ENCODE measurements at places on chromosomes 12 and 14.

- DNase-seq, result no peak
Measured at GRCh38 chr12:32083489-32083888, 23.2 kb upstream of the BICD1 start.

DNA sequence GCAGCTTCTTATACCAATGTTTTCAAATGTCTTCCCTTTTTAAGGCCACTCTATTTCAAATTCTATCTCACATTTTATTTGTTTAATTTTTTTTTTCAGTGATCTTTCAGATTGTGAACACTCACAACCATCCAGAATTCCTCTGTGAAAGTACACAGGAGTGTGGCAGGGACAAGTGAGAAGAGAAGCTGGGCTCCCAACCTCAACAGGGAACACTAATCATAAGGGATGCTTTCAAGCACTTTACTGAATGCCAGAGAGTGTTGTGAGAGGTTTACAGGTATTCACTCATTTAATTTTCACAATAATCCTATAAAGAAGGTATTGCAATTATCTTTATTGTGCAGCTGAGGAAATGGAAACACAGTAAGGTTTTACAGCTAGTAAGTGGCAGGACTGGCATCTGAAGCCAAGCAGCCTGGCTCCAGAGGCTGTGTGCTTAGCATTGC, 60.1 kb upstream of the PYGL start:
- DNase-seq, result no peak

GRCh38 chr12:94622475-94622874, 27.9 kb downstream of the TMCC3 start:
- DNase-seq, result no peak

DNA sequence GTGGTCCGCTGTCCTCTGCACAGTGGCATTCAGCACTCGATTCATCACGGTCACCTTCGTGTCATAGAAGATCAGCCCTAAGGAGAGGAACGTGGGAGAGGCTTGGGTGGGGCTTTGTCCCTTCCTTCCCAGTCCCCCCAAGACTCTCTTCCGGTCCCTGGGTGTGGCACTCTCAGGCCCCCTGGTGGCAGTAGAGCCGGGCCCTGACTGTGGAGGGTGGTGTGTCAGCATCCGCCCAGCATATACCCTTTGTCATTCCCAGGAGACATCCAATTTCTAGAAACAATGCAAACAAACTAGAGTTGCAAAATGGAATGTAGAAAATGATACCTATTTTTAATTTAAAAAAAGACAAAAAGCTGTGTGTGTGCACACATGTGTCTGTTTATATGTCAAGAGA, 45.0 kb downstream of the TRAFD1 start:
- DNase-seq, result peak; percentile 13

GRCh38 chr12:60947533-60947932, 1312.7 kb upstream of the USP15 start:
- DNase-seq, result no peak

GRCh38 chr14:105862581-105863239, 336.3 kb downstream of the TMEM121 start:
- no peak for DNase-seq

DNA sequence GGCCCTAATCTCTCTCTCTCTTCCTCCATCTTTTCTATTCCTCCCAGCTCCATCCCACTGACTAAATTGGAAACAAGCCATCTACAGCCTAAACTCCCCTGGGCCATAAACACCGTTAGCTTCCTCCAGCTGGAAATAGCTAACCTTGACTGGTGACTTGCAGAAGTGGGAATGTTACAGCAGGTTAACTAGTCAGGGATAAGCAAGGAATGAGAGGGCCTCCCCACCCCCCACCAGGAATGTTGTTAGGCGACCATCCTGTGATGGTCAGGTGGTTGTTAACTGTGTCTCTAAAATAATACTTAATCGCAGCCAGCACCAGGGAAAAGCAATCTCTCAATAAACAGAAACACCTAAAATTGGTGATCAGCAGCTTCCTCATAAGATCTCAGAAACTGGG, 40.8 kb downstream of the MIS18BP1 start:
- no peak for DNase-seq

- DNase-seq, result no peak
Measured at GRCh38 chr14:69039288-69039628, 60.2 kb upstream of the ACTN1 start.

- DNase-seq, result no peak
Measured at GRCh38 chr12:131209082-131210070, 255.7 kb downstream of the ADGRD1 start.

GRCh38 chr12:2242216-2242615, 189.4 kb downstream of the CACNA1C start:
- no peak for DNase-seq

DNA sequence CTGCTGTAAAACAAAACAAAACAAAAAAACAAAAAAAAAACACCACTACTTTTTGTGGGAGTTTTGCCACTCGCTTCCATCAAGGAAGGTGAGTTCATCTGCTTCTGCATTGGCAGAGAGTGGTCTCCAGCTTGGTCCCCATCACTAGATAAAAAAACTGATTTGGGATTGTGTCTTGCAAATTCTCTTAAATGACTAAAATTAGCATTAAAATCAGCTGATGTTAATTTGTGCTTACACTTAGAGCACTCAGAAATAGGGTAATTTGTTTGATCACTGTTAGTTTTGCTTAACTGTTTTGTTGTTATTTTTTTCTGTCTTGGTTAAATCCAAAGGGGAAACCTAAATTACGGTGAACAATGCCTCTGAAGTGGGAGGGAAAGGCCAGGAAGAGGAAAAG, 1048.0 kb downstream of the LRFN5 start:
- DNase-seq, result no peak

- DNase-seq, result no peak
Measured at GRCh38 chr12:72236071-72236705, 36.0 kb upstream of the TRHDE start.

- no peak for DNase-seq
Measured at GRCh38 chr12:3827301-3828000, 45.7 kb downstream of the PARP11 start.

DNA sequence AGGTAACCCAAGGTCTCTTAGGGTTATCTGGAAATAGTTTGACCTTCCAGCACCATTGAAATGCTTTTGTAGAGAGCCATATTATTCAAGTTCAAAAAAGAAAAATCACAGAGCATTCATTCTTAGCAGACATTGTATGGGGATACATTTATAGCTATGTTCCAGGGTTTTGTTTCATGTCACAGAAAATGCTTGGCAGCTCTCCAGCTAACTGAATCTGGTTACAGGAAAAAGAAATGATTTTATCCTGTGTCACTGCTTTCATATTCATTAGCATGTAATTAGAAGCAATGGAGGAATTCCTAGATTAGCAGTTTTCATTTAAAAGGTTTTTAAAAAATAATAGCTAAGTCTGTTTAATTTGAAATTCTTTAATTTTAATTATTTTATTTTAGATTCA, 78.9 kb downstream of the SNAPC1 start:
- DNase-seq, result no peak

DNA sequence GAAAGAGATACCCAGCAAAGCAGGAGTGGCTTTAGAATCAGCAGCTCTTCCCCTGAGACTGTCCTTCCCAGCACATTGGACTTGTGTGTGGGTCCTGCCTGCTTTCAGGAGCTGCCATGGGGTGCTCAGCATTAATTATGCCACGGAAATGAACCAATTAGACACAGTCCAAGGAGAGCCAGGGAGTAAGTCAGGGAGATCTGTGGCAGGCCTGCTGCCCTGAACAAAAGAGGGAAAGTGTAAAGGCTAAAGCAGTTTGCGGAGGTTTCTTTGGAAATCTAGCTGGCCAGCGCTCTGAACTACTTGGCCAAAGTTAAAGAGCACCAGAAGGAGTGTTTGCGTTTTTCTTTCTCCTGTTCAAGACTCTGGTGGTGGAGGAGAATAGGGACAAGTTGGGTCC, 65.7 kb upstream of the SRSF5 start:
- no peak for DNase-seq

GRCh38 chr12:228846-229200, 14.9 kb upstream of the SLC6A12 start:
- DNase-seq, result no peak

DNA sequence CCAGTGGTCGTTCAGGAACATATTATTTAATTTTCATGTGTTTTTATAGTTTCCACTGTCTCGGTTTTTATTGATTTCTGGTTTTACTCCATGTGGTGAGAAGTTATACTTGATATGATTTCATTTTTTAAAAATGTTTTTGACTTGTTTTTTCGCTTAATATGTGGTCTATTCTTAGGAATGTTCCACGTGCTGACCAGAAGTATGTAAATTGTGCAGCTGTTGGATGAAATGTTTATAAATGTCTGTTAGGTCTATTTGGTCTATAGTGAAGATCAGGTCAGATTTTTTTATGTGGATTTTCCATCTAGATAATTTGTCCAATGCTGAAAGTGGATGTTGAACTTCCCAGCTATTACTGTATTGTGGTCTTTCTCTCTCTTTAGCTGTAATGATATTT, 433.8 kb upstream of the MIS18BP1 start:
- DNase-seq, result no peak

GRCh38 chr12:3305464-3305863, 185.5 kb upstream of the PRMT8 start:
- no peak for DNase-seq

DNA sequence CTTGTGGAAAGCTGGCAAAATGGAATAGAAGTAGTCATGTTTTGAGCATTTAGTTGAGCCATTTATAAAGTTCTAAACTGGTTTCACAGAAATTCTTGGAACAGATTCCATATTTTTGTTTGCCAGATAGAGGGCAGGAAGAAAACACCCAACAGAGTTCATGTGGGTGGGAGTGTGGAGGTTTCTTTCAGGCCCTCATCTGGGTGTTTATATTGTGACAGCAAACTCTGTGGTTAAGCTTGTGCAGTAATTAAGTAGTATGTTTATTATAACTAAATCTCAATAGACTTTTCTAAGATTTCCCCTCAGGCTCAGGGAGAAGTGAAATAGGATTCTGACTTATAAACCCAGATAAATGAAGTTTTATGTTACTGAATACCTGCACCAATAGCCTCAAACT, 57.4 kb downstream of the SPPL3 start:
- no peak for DNase-seq

- no peak for DNase-seq
Measured at GRCh38 chr14:105577314-105577861, 51.0 kb downstream of the TMEM121 start.

DNA sequence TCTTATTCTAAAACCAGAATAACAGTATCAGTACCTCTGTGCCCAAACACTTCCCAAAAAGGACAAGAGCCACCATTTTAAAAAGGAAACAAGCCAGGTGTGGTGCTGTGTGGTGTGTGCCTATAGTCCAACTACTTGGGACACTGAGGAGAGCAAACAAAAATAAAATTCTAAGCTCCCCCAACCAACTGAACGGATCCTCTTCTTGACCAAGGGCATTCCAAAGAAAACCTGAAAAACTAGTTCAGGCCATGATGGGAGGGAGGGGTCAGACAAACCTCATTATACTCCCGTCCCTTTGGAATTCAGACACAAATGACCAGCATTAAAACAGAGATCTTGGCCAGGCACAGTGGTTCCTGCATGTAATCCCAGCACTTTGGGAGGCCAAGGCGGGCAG, 20.5 kb downstream of the SLC11A2 start:
- no peak for DNase-seq

- DNase-seq, result no peak
Measured at GRCh38 chr12:26473291-26473690, 277.9 kb downstream of the SSPN start.

DNA sequence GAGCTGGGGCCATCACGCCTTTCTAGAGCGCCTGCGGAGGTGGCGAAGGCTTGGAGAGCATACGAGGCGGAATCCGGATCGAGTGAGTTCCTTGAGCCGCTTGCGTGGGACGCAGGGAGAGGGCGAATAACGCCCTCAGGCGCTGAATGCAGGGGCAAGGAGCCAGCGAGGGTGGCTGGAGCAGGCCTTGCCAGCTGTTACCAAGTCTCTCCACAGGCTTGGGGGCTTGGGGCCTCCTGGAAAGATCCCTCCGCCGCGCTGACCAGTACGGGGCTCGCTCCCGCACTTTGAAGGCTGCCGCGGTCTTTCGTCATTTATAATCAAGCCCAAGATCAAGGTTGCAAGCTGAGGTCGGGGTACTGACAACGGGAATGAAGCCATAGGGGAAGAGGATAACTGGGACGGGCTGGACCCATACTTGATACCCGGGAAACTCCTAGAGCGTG, 1.2 kb downstream of the FLRT2 start:
- no peak for DNase-seq

DNA sequence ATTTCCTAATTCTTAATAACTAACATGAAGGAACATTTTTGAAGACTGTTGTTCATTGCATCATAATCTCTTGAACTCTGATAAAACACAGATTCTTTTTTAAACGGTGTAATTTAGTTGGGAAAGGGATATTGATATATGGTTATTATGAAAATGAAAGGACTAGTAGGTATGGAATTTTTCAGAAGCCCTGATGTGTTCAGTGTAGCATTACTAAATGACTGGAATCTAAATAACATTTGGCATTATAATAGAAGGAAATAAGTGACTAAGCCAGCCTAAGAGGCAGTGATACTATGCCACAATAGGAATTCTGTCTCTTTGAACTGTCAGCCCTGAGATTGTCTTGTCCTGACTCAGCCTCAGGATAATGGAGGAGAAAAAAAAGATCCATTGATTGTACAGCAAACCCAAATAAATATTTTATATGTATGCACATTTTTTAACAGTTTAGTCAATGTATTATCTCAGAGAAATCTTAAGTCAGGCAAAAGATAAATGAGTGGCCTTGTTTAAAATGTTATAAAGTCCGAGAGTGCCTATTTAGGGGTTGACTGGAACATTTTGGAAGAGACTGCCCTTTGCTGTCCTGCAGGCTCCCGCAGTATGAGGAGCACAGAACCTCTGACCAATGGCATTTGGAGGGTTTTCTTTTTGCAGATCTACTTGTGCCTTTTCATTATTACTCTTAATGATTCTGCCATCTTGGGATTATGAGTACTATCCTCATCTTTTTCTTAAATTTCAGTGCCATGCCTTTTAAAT, 271.2 kb downstream of the EGLN3 start:
- no peak for DNase-seq

DNA sequence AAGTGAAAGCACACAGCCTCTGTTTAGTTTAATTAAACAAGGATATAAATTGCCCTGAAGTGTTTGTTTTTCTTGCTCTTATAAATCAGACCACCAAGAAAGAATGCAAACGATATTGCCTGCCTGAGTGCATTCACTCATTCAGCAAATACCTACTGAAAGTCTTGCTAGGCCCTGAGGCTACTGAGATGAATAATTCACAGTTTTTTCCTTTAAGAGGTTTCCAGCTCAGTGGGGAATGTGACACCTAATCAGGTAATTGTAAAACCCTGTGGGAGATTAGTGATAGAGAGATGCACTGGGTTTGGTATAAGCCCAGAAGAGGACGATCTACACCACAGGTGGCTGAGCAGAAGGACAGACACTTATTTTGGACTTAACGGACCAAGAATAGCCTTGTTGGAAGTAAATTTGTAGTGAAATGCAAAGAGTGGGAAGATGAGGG, 151.4 kb downstream of the SLC35F4 start:
- DNase-seq, result no peak

- no peak for DNase-seq
Measured at GRCh38 chr12:58387199-58387598, 445.8 kb downstream of the ATP23 start.

GRCh38 chr14:62084020-62084419, 321.8 kb downstream of the SNAPC1 start:
- DNase-seq, result no peak

- DNase-seq, result no peak
Measured at GRCh38 chr14:69077841-69078240, 75.1 kb downstream of the DCAF5 start.

- no peak for DNase-seq
Measured at GRCh38 chr14:47009615-47010014, 358.0 kb upstream of the RPL10L start.
